ENCODE measurements at places on chromosomes 13 and 19.

DNA sequence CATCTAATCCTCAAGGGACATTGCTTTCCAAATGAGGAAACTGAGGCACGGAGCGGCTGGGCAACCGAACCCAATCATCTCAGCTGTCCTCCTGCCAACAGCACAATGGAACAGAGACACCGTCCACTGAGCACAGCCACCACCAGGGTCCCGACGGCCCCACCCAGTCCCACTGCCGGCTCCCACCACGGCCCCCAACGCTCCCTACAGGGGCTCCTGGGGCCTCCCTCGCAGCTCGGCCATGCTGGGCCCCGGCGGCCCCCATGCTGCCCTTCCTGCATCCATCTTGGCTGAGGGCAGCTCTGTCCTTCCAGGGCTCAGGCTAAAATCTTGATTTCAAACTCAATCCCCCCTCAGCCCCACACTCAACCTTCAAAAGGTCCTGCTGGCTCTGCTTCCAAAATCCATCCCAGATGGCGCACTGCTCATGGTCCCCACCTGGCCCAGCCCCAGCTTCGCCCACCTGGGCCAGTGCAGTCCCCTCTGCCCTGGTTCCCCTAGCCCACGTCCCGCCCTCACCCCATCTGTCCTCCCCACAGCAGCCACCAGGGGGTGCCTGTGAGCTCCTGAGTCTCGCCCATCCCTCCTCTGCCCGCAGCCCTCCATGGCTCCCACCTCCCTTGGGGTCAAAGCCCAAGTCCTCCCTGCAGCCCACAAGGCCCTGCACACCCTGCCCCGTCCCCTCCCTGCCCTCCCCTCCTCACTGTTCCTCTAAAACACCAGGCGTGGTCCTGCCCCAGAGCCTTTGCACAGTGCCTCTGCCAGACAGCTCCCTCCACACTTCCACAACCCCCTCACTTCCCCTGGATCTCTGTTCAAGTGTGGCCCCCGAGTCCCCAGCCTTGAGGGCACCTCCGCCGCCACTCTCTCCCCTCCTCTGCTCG is 7.9 kb downstream of the PIP5K1C start:
- no peak for DNase-seq

DNA sequence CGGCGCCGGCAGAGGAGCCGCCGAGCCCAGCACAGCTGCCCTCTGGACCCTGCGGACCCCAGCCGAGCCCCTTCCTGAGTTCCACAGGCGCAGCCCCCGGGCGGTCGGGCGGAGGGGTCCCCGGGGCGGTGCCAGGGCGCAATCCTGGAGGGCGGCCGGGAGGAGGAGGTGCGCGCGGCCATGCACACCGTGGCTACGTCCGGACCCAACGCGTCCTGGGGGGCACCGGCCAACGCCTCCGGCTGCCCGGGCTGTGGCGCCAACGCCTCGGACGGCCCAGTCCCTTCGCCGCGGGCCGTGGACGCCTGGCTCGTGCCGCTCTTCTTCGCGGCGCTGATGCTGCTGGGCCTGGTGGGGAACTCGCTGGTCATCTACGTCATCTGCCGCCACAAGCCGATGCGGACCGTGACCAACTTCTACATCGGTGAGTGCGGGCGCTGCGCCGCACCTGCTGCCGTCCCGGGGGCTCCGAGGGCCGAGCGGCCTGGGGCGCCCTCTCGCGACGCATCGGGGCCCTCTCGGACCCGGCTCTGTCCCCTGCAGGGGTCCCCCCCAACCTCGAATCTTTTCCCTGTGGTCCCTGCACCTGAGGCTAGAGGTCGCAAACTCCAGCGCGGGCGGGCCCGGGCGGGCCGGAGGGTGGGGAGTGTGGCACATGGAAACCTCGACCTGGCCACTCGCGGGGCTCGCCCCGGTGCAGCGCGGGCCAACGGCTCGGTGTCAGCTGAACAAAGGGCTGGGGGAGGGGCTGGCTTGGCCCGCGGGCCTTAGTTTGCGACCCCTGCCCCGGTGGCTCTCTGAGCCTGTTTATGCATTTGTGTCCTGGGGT is at the start of gene KISS1R:
Gene KISS1R, plus strand, starts transcription at position 11 of the 829 bp plus-strand sequence. Its CDS starts 170 bp downstream, at position 181.
- no peak for DNase-seq

DNA sequence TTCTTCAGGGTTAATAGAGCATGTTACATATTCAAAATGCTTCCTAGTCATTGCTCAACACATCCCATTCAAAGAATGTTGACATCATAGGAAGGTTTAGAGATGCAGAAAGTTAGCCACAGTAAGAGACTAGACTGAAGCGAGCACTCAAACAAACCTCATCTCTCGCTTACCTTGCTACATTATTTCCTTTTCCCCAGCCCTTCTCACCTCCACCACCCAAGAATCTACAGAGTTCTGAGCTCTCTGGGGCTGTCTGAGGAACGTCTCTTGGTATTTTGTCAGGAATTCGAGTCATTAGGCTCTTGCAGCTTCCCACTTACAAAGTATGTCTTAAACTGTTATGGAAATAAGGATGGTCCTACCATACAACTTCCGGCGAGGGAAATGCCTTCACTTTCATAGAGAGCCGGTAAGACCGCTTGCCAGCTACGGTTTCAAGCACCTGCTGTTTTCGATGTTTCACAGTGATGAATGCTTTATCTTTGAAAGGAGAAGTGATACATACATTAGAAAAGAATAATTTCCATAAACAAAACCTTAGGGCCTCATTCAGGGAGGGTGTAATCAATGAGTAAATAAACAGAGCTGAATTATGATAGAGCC is 65.1 kb downstream of the FLT1 start:
- DNase-seq, result no peak

- no peak for DNase-seq
These were observed 1.1 kb upstream of the ATP11A start for GRCh38 chr13:112688560-112689302.

- no peak for DNase-seq
These were observed 1.6 kb upstream of the FCGBP start for GRCh38 chr19:39936020-39936419.

DNA sequence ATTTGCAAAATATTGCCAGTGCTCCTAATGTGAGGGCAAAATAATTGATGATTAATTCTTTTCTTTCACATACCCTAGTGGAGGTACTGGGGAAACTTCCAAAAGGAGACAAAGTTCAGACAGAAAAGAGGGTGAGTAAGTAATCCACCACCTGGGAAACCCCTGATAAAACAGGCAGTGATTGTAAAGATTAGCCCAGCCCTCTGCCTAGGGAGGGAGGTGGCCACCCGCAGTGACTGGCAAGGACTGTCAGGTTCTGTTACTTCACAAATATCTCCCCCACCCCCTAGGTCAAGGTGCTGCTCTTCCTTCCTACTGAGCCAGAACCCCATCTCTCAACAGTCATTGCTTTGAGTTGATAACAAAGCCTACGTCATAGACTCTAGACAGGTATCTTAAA is 239.7 kb downstream of the DNAJC15 start:
- no peak for DNase-seq

GRCh38 chr19:17365361-17365760 is 11.8 kb downstream of the PLVAP start:
- DNase-seq, result no peak

DNA sequence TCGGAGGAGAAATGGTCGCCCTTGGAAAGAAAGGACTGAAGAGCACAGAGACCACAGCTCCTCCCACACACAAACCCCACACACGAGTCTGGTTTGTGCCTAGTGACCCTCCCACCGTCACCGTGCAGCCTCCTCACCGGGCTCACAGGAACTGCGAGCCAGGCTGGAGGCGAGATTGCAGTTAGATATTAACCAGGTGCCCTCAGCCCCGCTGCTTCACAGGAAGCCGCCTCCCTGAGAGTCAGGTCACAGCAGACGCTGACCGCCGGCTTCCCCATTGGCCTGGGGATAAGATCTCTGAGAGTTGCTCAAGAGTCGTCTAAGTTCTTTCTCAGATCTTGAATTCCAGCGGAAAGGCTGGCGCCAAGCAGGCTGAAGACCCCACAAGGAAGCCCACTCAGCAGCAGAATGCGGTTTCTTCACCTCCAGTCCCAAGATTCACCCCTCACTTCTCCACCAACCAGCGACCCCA is 870 bp downstream of the ZNF44 start:
- no peak for DNase-seq

DNA sequence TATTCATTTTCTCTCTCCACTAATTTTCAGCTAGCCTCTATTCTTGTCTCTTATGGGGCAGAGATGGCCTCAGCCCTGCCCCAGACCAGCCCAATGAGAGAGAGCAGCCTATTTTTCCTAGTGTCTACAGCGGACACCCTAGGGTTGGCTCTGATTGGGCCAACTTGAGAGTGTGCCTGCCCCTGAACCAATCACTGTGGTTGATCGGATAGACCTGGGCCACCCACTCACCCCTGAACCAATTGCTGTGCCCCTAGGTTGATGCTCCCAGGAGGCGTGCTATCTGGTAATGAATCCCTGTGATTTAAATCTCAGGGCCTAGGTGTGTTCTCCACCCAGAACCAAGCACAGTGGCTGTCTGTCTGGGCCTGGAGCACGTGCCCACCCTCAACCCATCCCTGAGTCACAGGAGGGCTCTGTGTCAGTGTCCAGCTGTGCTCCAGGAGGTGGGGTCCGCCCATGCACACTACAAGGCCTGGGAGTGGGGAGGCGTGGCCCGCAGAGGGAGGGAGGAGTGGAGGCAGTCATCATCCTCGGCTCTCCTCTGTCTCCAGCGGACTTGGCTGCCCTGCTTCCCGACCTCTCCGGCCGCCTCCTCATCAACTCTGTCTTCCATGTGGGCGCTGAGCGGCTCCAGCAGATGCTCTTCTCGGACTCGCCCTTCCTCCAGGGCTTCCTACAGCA is 14.9 kb upstream of the SCN1B start:
- no peak for DNase-seq

DNA sequence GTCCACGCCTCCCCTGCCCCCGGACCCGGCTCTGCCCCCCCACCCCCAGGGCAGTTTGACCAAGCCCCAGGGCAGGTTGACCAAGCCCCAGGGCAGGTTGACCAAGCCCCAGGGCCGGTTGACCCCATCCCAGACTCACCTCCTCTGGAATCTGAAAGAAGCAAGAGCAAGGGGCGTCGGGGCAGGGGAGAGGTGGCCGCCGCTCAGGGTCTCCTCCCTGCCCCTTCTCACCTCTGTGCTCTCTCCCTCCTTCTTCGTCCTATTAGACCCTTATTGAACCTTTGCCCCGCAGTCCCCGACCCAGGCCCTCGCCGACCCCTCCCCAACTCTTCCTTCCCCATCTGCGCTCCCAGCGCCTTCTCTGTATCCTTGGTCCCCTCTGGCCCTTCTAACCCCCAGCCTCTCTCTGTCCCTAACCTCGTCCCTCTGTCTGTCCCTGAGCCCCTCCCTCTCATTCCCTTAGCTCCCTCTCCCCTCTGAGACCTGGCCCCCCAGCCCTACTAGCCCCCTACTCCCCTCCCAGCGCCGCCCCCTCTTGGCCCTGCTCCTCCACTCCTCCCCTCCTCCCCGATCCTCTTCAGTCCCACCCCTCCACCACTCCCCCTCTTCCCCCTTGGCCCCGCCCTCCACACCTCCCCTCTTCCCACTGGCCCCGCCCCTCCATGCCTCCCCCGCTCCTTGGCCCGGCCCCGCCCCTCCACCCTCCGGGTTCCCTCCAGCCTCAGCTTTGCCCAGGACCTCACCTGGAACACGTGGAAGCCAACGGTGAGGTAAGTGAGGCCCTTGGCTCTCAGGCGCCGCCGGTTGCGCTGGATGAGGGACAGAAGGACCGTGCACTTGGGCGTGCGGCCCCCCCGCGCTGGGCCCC is 7.6 kb downstream of the CAPN12 start:
- DNase-seq, result no peak

GRCh38 chr19:48512504-48513288 is 1.1 kb upstream of the LMTK3 start:
- DNase-seq, result no peak

DNA sequence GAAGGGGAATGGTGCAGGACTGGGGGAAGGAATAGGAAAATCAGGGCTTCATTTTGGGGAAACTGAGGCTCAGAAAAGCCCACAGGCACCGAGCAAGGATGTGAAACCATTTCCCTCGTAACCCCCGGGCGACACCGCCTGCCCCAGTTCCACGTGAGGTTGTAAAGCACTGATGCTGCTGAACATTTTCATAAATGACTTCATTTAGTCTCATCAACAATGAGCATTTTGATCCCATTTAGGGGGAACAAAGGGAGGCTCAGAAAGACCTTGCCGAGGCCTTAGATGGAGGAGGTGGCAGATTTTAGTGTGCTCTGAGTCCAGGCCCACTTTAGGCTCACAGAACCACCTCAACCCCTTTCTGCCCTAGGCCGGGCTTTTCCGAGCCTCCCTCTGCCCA is 20.5 kb upstream of the FBXO27 start:
- DNase-seq, result no peak

Data from BJ (cell line).